B cell (primary cell): ENCODE measurements at places on chromosomes 7 and 10. TPM values are rescaled to one million over a fixed set of nuclear protein-coding genes. Genes with fewer than 3 reads are reported as not detected.

DNA sequence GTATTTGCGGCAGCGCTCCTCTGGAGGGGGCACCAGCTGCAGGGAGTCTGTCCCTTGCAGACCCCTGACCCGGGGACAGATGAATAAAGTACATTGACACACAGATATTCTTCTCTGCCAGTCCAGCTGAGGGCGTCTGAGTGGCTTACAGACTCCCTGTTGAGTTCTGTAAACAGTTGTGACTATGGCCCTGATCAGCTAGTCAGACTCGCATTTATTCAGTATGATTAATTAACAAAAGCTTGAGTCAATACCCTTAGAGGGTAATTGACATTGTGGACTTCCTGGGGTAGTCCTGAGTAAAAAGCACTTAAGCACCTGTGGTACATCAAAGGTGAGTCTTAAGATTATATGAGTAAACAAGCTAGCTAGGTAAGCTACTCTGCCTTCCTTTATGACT, 21.0 kb downstream of the ANKRD30A start:
- DNase-seq = no peak

- DNase-seq = no peak
Measured at GRCh38 chr10:21995557-21995956, 8.0 kb downstream of the DNAJC1 start.

Gene BLNK
- total RNA-seq = 205 and 210 TPM in 2 replicates

DNA sequence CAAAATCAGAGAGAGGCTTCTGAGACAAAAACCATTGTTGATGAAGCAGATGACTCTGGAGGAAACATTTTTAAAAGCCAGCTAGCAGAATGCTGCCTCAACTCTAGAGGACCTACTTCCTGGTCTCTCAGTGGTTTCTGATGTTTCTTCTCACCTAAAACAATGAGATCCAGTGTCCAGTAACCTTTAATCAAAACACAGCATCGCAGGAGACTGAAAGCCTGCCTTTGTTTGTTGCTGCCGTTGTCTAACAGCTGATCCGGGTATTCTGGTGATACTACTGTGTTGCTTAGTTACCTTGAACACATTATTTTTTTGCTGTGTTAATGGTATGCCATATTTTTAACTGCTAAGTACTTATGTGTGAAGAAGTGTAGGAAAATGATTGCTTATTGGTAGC, 70.9 kb downstream of the WIPF3 start:
- DNase-seq = no peak

DNA sequence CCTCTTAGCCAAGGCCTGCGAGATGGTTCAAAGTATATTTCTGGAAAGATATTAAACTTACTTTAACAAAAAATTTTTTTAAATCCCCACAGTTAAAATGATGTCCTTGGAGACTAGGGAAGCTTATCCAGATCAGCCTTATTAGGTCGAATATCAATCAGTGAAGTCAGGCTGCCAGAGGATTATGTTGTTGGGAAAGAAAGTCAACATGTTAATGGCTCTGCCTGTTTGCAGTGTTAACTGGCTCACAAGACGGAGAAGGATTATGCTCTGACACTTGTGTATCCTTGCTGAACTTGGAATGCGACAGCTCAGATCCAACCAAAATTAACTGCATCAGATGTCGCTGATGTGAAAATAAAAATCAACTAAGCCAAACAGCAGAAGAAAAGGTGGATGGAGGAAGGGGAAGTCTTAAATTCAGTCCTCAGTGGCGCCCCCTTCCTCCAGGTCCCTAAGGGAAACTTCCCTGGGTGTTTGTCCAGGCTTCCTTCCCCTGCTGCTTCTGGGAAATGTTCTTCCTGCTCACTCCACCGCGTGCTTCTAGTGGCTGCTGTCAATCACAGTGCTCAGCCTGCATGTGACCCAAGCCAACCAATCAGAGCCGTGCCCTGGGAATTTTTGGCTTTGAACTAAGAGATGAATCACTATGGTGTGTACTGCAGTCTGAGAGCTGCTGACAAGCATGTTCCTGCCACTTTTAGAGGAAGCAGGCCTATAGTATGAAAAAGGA, 690.4 kb upstream of the NRP1 start:
- no peak for DNase-seq

- DNase-seq = no peak
Measured at GRCh38 chr7:118003476-118003875, 130.2 kb upstream of the CTTNBP2 start.

GRCh38 chr10:88792661-88793060, 9.9 kb upstream of the LIPM start:
- DNase-seq = no peak

DNA sequence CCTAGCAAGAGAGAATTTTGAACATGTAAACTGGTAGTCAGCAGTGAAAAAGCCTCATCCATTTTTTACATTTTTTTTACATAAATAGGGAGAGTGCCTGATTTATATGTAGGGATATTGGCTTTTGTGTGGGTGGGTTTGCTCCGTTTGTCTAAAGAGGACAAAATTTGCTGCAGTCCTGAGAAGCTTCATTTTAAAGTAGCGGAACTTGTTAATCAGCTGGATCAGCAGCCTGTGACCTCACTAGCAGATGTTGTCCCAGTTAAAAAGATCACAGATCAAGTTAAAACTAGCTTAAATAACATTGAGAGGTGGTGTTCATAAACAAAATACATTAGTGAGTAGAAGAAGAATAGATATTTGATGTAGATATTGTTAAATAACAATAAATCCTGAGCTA, 2.6 kb downstream of the ATRNL1 start:
- DNase-seq = no peak

DNA sequence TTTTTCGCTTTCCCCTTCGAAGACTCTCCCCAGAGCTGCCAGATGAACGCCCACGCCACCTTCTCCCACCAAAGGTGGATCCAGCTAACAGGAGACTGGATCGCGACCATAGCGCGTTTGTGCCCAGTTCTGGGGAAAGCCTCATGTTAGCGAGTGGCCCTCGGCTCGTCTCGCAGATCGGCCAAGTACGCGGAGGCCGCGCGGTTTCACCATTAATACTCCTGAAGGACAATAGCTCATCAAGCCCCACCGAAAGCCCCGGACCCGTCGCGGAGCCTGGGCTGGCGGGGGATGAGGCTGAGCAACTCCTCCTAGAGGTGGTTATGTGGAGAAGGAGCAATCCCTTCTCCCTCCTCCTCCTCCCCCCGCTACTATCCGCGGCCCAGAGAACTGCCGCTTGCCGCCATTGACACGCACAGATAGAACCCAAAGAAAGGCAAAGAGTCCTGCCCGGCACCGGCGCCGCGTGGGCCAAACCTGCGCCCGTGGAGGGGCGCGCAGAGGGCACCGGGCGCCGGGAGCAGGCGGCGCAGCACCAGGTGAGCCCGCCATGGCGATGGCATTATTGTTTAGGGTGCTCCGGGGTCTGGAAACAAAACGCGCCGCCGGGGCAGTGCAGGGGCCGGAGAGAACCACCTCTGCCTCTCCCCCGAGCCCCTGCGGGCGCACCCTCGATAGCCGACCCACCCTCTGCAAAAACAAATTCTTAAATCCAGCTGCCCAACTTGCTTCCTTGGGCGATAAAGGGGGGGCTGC, at the start of gene MACROH2A2:
Gene MACROH2A2, plus strand, starts transcription at position 385 of the 756 bp plus-strand sequence. CDS start 22,813 bp downstream, outside the sequence.
- no peak for DNase-seq

GRCh38 chr10:21976739-21977138, 26.8 kb downstream of the DNAJC1 start:
- no peak for DNase-seq

DNA sequence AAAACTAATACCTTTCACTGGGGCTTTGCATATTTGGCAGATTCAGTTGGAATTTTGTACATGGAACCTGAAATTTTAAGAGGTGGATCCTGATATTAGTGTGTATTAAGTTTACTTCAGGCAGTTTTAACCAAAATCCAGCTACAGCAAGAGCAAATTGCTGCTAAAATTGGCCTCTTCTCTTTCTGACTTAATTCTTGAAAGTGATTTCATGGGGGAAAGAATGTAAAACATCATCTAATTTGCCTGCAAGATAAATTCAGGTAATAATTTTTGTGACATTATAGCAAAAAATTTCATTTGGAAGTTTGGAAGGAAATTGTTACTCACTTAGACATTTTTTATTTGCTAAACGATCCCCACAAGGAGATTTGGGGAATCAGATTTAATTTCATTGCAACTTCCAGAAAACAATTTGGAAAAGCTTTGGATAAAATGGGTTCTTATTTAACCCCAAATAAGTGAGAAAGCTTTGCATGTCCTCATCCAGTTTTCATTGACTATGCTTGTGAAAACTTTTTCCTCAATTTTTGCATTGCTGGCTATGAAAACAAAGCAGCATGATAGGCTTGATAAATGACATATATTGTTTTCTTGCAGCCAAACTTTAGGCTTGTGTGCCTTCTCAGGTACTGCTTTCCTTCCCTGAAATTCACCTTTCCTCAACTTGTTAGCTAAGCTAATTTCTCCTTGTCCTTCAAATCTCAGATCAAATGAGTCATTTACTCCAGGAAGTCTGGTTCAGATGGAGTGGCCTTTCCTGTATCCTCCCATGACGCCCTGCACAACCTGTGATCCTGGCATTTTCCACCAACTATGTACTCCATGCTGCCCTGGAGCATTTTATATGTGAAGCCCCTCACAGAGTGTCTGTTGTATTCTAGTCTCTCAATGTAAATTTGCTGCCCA, 27.4 kb upstream of the ZNF438 start:
- DNase-seq = no peak

Gene MYOZ1
- not detected in 2 replicates for total RNA-seq

Gene VSTM4
- not detected in 2 replicates for total RNA-seq

DNA sequence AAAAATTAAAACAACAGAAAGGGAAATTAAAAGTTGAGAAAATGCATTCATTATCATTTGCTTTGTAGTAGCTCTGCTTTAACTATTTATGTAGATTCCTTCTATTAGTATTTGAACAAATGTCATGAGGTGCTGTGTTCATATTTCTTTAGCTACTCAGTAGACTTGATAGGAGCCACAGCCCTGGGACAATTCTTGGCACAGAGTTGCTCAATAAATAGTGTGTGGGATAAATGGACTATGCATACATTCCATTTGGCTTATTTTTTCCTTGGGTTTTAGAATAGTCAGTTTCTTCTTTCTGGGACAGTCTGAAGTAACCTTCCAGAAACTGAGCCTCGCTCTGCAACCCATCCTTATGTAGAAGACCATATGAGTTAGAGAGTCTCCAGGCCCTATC, 13.4 kb downstream of the RPP30 start:
- no peak for DNase-seq

Gene CNNM2
- 20.2 and 21.6 TPM in 2 replicates for total RNA-seq

Gene CACNB2
- not detected in 2 replicates for total RNA-seq

GRCh38 chr7:65731562-65732035, 141.3 kb upstream of the VKORC1L1 start:
- DNase-seq = no peak

Gene PNLIPRP2
- not detected in 2 replicates for total RNA-seq

DNA sequence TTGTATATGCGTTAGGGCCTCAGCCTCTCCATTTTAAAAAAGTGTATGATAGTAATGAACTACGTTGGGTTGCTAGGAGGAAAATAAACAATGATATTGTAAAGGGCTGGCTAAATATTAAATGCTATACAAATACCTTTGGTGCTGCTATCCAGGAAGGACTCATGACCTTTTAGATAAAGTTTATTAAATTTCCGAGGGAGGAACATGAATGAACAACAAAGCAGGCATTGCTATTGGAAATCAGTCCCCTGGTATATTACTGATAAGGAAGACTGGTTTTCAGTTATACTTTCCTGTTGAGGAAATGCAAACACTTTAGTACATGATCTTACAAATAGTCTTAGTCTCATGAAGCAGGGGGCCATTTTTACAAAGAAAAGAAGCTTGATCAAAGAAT, 17.2 kb upstream of the AGR2 start:
- DNase-seq = no peak

Gene ACTR3C
- 20.7 TPM in 2 replicates for total RNA-seq

- DNase-seq = no peak
Measured at GRCh38 chr7:30752979-30753378, 1.0 kb downstream of the INMT start.

DNA sequence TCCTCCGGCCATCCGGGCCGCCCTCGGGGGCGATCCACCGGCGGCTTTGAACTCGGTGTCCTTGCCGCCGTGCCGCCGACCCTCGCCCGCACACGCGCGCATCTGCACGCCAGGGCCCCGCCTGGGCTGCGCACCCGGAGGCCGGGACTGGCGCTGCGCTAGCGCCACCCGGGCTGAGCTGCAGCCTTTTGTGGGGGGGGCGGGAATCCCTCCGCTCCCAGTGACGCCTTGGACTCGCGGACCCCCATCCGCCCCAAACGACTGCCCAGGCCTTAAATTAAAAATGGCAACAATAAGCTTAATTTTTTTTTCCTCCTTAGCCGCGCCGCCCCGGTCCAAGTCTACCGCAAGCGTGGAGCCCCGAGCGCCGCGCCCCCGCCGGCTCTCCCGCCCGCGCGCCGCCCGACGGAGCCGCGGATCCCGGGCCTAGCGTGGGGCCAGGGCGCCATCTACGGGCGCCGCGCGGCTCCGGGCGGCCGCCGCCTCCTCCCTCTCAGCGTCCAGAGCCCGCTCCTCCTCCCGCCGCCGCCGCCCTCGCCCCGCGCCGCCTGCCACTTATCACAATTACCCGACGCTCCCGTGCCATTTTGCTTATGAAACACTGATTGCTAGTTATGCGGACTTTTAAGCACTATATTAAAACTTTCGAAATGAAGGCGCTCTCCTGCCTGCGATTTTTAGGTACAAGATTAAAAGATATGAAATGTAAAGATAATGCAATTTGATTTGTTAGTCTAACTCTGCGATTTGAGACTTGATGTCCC, 7.5 kb upstream of the EBF3 start:
- DNase-seq = peak; percentile 43

Gene DDC
- total RNA-seq = not detected in 2 replicates

DNA sequence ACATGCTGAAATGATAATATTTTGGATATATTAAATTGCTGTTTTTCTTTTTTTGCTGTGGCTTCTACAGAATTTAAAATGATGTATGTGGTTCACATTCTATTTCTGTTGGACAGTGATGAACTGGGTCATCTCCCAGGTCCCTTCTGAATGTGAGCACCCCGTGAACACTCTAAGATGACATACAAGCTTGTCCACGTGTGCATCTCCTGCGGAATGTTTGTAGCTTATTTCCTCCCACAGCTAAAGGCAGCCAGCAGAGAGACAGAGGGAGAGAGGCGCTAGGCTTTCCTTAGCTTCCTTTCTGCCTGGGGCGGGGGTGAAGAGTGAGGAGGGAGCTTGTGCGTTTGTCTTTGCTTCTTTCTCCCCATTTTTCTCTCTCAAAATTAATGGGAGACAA, 219.1 kb downstream of the EMX2 start:
- no peak for DNase-seq

Gene ATRNL1
- total RNA-seq = 1.7 and 2.2 TPM in 2 replicates

DNA sequence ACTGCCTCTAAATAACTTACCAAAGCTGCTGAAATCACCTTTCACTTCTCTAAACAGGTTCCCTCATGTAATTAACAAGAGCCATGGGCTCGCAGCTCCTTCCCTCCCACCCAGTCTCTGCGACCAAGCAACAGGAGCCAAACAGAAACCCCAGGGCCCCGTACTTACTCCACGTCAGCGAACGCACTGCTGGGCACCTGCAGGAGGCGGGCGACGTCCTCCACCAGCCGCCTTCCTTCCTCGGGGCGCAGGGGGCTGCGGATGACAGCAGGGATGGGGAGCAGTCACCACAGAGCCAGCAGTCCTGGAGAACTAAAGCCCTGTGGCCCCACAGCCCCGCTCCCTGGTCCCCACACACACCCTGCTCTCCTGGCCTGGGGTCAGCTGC, 477.0 kb downstream of the PTPRN2 start:
- DNase-seq = no peak
